Body of pancreas (tissue), 4 donors: ENCODE measurements at places on chromosomes 1 and 21. TPM values are rescaled to one million over a fixed set of nuclear protein-coding genes. Genes with fewer than 3 reads are reported as not detected.
A peak's percentile ranks its signal among the peaks of the same experiment; 100 is the strongest.

Gene NUDC
- 31.3 TPM for total RNA-seq

Gene KCNJ10
- not detected for total RNA-seq

- DNase-seq = no peak
Measured at GRCh38 chr21:14977814-14978213, 87.0 kb downstream of the NRIP1 start.

DNA sequence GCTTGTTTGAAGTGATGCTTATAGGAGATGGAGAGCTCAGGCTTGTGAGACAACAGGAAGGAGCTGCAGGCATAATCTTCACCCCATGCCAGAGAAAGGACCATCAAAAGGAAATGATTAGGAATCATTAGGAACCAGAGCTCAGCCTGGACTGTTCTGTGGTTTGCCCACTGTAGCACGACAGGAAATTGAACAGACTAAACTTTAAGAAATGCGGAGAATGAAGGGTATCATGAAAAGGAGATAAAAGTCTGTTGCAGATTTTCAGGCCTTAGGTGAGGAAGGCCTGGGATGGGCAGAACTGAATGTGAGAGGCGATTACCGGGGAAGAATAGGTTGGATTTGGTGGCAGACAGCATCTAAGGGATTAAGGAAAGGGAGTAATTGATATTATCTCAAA, 292.0 kb upstream of the PLXNA2 start:
- DNase-seq = no peak

DNA sequence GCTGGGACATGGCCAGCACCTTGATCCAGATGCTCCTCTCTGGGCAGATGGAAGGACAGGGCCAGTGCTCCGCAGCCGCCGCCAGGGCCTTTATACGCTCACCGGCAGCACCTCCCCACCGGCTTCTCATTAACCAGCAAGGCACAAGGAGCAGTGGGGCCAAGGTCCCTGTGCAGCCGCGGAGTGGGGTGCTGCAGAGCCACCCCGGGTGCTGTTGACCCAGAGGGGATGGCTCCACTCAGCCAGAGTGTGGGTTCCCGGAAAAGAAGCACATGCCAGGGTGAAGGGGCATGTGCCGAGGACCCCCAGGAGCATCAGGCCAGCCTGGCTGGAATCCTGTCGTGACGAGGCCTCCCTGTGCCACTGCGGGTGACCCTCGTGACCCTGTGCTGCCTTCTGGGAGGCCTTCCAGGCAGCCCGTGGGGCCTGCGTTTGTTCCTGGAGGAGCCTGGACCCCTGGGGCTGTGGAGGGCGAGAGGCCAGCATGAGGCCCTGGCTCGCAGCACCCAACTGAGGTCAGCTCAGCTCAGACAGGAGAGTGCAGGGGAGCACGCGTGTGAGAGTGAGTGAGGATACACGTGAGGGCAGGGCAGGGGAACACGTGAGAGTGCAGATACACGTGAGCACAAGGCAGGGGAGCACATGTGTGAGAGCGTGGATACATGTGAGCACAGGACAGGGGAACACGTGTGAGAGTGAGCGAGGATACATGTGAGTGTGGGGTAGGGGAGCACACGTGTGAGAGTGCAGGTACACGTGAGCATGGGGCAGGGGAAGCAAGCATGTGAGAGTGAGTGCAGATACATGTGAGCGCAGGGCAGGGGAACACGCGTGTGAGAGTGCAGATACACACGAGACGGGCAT, at the start of gene FTCD:
Gene FTCD, minus strand, starts transcription at position 66 of the 864 bp plus-strand sequence. Its CDS starts 56 bp downstream, at position 10.
- DNase-seq = no peak

Gene SLC27A3
- total RNA-seq = 15.0 TPM

DNA sequence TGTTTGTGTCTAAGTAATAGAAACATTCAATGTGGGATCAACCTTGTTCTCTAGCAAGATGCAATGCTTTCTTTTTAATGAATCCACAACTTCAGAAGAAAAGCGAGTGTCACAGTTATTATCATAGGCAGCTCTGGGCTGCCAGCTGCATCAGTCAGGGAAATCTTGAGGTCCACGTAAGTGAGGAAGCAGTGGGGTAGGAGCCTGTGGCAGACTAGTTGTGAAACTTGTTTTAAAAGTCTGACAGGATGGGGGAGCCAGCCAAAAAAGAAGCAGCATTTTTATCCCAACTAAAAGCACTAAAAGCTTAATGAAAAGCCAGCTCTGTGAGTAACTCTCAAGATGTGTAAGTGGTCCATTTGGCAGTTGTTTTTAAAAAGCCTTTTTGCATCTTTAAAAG, 113.1 kb downstream of the ZNF326 start:
- no peak for DNase-seq

DNA sequence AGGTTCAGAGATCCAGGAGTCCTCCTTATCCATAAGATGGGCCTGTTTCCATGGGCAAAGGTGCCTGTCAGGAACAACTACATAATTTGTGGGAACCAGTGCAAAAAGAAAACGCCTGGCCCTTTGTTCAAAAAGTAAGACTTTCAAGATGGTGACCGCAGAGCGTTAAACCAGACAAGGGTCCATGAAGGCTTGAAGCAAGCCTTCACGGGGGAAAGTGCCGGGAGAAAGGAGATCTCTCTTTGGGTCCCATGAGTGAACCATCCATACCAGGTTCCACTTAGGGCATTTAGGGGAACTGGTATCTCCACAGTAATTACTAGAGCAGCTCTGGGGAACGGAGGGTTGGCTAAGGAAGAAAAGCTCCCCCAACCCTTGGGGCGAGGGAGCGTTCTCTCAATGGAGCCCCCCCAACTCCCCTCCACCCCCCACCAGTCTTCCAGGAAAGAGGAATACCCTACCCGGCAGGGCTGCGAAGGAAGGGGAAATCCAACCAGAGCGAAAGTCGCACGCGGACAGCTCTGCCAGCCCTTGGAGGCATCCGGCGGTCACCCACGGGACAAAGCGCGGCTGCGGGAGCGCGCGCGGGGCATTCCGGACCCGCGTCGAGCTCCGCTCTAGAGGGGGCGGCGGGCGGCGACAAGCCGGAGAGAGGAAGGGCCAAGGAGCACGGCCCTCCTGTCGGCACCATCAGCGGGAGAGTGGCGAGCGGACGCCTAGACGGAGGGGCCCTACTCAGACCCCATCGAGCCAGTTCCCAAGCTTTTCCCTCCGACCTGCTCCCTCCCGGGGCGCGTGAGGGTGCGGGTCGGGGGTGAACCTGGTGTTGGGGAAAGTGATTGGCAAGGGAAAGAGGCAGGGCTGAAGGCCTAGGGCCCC, 687 bp upstream of the RASSF5 start:
- DNase-seq = peak; percentile 39

- DNase-seq = no peak
Measured at GRCh38 chr1:3922851-3923250, 22.8 kb upstream of the C1orf174 start.

Gene RAP1GAP
- total RNA-seq = 46.5 TPM

DNA sequence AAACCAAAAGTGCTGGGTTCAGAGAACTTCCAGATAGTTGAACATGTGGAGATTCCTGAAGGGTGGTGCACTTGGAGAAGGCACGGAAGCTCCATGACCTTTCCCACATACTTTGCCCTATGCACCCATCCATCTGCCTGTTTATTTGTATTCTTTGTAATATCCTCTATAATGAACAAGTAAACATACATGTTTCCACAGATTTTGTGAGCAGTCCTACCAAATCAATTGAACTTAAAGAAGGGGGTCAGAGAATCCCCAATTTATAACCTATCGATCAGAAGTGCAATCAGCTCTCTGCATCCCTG, 121.4 kb downstream of the ADSS2 start:
- DNase-seq = no peak

- no peak for DNase-seq
Measured at GRCh38 chr1:26570287-26570686, 40.7 kb downstream of the RPS6KA1 start.

DNA sequence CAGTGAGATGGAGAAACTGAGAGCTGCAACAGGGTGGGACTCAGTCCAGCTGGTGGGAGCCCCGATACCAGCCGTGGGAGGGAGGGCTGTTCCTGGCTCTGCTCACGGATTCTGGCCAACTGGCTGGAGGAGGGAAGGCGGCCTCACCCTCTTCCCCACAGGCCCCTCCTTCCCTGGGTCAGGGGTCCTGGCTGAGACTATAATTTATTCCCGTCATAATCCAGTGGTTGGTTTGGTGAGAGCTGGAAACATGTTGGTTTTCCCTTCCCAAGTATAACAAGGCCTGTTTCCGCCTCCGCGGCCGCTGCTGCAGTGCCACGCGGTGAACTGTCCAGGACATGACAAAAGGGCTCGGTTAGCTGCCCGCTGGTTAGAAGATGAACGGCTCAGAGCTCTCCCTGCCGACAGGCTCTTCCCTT, 10.0 kb downstream of the PTPRF start:
- DNase-seq = no peak

- no peak for DNase-seq
Measured at GRCh38 chr21:20943561-20943997, 54.6 kb upstream of the NCAM2 start.

Gene ALG14
- total RNA-seq = 0.78 TPM

Gene SRM
- total RNA-seq = 50.3 TPM

Gene TIAM1
- total RNA-seq = 3.6 TPM

- DNase-seq = no peak
Measured at GRCh38 chr1:47160716-47161115, 23.5 kb downstream of the CYP4A22 start.

Gene WNT3A
- not detected for total RNA-seq

Gene TRIM17
- 1.0 TPM for total RNA-seq

Gene OR2W3
- 1.3 TPM for total RNA-seq

GRCh38 chr1:11429226-11429625, 49.7 kb upstream of the DISP3 start:
- no peak for DNase-seq

Gene SLFNL1
- 0.33 TPM for total RNA-seq

DNA sequence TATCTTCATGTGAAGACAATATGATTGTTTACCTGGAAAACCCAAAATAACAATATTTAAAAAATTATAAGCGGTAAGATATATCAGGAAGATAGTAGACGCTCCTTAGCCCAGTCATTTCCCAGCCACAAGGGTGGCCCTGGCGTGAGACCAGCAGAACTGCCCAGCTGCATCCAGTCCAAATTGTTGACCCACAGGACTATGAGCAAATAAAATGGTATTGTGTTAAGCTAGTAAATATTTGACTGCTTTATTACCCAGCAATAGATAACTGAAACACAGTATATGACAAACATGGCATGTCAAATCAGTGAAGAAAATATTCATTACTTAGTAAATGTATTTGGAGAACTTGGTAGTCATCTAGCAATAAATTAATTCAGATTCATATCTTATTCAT, 294.3 kb upstream of the SPAG17 start:
- DNase-seq = no peak

Gene GATAD2B
- total RNA-seq = 7.8 TPM

- DNase-seq = no peak
Measured at GRCh38 chr1:57319165-57319564, 104.7 kb downstream of the DAB1 start.

GRCh38 chr1:82466891-82467290, 666.2 kb downstream of the ADGRL2 start:
- no peak for DNase-seq

GRCh38 chr1:107525961-107526360, 385.1 kb downstream of the NTNG1 start:
- DNase-seq = no peak

DNA sequence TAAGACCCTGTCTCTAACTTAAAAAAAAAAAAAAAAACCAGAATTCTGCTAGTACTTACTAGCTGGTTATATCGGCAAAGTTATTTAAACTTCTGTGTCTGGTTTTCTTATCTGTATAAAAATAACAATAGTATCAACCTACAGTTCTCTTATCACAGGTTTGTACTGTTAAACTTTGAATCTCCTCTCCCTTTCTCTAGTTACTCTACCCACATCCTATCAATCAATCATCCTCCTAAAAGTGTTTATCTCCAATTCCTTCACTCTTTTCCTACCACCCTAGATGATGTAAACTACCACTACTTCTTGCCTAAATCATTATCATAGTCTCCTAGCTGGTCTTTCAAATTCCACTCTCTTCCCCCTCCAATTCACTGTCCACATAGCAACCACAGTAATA, 27.6 kb downstream of the USP33 start:
- no peak for DNase-seq

DNA sequence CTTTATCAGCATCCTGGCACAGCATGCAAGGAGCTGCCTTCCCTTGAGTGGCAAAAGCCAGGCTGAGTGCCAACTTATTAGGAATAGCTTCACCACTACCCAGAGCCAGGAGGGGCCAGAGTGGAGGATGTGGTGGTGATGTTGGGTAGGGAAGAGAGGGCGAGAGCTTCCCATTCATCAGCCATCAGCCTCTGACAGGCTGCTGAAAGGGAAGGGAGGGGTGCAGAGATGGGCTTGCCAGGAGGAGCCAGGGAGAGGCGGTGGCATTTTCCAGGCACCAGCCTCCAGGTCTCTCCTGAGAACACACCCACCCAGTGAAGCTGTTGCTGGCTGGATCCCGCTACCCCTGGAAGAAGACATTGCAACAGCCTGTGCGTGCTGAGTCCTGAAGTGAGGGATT, 168.5 kb downstream of the ACTL8 start:
- DNase-seq = no peak

Gene YY1AP1
- 40.5 TPM for total RNA-seq

GRCh38 chr1:116382857-116383483, 9.9 kb downstream of the ATP1A1 start:
- DNase-seq = no peak

DNA sequence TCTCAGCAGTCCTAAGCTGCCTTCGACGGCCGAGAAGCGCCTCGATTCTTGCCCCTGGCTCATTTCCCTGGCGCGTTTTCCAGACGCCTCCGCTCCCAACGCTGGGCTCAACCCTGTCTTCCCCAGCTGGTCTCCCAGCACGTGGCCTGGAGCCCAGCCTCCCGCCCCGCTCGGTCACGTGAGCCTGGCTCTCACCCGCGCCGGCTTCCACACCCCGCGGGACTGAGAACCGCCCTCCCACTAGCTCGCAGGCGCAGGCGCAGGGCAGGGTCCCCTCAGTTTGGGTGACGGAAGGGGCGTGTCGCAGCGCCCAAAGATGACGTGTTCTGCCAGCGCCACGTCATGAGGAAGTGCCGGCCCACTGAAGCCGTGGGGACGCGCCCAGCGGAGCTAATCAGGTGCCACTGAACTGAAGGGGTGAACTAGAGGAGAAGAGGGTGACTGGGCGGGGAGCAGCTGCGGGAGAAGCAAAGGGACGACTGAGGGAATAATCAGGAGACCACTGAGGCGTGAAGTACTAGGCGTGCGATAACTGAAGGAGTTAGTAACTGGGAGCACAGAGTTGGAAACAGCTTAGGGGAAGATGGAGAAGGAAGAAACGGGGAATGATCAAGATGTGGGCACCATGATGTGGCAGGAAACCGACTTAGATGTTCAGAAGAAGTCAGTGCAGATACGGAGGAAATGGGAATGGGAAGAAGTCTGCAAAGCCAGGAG, at the start of gene DHDDS:
Gene DHDDS, plus strand, starts transcription at position 343 of the 717 bp plus-strand sequence. CDS start 625 bp downstream, outside the sequence.
- DNase-seq = peak; percentile 99

DNA sequence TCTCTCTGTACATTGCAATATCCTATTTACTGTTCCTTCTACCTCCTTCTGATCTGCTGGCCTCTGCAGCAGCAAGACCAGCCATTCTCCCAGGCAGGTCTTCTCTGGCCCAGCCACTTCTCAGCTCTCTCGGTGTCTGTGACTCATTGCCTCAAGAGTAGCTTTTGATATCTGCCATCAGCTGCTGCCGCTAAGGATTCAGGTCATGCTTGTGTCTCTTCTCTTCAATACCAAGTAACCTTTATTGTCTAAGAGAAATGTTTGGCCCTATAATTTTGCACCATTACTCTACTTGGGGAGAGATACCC, 101.8 kb downstream of the TMEM53 start:
- no peak for DNase-seq

Gene PTPN14
- total RNA-seq = 10.5 TPM

- DNase-seq = no peak
Measured at GRCh38 chr21:36990508-36991205, 15.8 kb upstream of the RIPPLY3 start.

GRCh38 chr21:34133392-34133791, 60.0 kb downstream of the MRPS6 start:
- DNase-seq = no peak

Gene BARHL2
- total RNA-seq = not detected
